Mesothelial cell of epicardium (in vitro differentiated cells): ENCODE measurements at places on chromosomes 1 and 21.

- no peak for DNase-seq
Observed at GRCh38 chr1:71245246-71245645, 164.4 kb upstream of the ZRANB2 start.

- DNase-seq: no peak
Observed at GRCh38 chr1:46204406-46204742, 1.2 kb downstream of the LURAP1 start.

GRCh38 chr1:202692959-202693555 lies 17.2 kb downstream of the SYT2 start:
- DNase-seq: peak; percentile 88

GRCh38 chr1:162994921-162995320 lies 74.2 kb upstream of the RGS4 start:
- no peak for DNase-seq

GRCh38 chr21:44987886-44988606 lies 48.2 kb downstream of the SLX9 start:
- no peak for DNase-seq

GRCh38 chr1:76298399-76298798 lies 223.9 kb downstream of the ST6GALNAC3 start:
- DNase-seq: no peak

GRCh38 chr1:37809942-37810341 lies 1.9 kb upstream of the YRDC start:
- no peak for DNase-seq

GRCh38 chr1:32040711-32041110 lies 27.0 kb downstream of the KHDRBS1 start:
- no peak for DNase-seq

GRCh38 chr1:150236614-150237100 lies 745 bp upstream of the ANP32E start:
- no peak for DNase-seq

DNA sequence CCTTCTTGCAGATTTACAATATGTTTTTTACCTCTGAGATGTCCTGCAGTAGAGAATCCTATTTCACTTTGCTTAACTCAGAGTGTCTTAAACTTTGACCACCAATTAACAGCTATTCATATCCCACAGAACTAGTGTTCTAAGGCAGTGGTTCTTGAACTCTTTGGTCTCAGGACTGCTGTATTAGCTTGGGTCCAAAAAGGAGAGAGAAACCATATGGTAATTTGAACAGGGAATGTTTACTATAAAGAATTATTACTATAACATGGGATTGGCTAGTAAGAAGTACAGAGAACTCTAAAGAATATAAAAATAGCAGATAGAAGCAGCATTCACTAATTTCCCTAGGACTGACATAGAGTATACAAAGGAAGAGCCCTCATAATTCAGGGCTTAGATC lies 31.6 kb downstream of the FAM177B start:
- DNase-seq: no peak

DNA sequence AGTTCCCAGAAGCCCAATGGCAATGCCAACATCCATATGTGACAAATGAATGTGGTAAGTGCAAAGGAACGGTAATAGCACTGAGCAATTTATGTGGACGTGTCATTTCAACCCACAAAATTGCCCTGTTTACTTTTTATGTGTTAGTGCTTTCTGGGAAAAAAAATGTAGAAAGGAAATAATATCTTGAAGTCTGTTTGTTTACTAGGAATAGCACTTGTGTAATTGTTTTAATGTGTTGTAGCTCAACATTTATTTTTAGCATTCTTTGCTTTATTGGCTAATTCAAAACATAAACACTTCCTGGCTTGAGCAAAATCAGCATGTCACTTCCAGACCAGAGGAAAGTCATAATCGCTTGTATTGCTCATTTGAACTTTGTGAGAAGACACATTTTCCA lies 224.8 kb upstream of the KCNK2 start:
- no peak for DNase-seq

DNA sequence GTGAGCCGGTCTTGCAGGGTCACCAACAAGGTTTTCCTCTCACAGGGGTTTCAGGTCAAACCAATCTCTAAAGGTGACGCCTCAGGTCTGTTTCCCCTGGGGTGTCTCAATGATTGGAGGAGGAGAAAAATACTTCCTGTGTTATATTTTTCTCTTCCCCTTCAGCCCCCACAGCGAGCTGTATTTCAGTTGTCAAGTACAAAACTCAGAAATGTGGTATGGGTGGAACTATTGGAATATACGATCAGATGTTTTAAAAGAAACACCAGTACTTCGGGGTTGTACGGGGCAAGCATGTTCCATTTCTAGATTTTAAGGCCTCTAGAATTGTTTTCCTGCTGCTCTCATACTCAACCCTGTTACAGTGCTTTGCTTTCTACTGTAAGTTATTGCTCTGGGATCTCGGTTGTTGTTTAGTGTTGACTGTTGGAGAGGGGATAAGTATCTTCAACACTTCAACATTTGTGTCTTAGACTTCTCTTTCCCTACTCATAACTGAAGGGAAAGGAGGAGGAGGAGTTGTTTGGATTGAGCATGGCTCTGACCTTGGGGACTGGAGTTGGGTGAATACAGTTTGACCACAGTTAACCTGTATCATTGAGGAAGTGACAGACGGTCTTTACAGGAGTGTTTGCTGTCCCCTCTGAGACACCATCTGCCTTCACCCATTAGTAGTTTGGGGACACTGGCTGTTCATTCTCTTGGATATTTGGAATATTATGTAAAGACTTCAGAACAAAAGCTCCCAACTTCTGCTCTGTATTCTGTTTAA lies 2.0 kb downstream of the MAPKAPK2 start:
- DNase-seq: no peak

DNA sequence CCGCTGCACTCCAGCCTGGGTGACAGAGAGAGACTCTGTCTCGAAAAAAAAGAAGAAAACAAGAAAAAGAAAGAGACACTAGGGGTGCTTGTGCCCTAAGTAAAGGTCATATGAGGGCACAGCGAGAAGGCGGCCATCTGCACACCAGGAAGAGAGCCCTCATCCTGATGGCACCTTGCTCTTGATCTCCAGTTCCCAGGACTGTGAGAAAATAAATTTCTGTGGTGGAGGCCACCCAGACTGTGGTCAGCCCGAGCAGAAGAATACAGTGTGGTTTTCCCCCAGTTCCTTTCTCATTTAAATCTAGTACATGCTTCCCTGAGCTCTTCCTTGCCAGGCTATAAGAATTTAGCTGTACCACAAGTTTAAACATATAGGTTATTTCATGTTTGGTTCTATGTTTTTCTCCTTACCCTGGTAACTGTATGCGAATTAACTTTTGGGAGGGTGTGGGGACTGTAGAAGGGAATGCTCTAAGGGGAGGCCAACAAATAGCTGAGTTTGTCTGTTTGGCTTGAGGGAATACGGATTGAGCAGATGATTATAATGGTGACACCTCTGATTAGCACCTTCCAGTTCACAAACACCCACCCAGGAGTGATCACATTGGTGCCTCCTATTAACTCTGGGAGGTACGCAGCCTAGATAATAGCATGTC lies 119.6 kb upstream of the ERRFI1 start:
- no peak for DNase-seq

- DNase-seq: no peak
Observed at GRCh38 chr1:153936011-153936802, 10.3 kb downstream of the DENND4B start.

GRCh38 chr1:189149547-189150375 lies 1327.9 kb downstream of the BRINP3 start:
- no peak for DNase-seq

DNA sequence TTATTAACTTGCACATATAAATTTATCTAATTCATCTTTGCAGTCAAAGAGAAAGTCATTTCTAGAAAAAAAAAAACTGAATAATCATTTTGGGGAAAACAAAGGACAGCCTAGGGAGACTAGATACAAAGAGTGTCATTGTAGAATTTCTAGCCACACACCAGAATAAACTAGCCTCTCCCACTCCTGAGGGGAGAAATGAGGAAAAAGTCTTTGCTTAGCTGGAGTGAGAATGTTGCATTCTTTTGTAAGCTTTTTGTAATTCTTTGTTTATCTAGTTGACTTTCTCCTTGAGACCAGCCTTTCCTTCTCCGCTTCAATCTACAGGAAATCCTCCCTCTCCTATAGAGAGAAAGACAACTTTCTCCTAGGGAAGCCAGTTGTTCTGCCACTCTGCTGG lies 15.9 kb upstream of the CGN start:
- no peak for DNase-seq

- no peak for DNase-seq
Observed at GRCh38 chr1:88780485-88780884, 96.4 kb downstream of the PKN2 start.

GRCh38 chr1:153592748-153593147 lies 20.2 kb downstream of the S100A16 start:
- DNase-seq: no peak
